Activated CD8-positive, alpha-beta T cell treated with anti-CD3 and anti-CD28 coated beads, Interleukin-2, amount 10 ng/mL, durations not matched to agents 7 days and 5 days (primary cell): ENCODE measurements at places on chromosomes 5 and 9.

GRCh38 chr9:34218446-34218845, 39.6 kb downstream of the UBAP1 start:
- no peak for DNase-seq

GRCh38 chr5:158393457-158393856, 534.5 kb upstream of the CLINT1 start:
- DNase-seq, result no peak

GRCh38 chr9:76595645-76596044, 136.7 kb downstream of the GCNT1 start:
- DNase-seq, result no peak

GRCh38 chr5:8349855-8350254, 480.9 kb downstream of the MTRR start:
- no peak for DNase-seq

DNA sequence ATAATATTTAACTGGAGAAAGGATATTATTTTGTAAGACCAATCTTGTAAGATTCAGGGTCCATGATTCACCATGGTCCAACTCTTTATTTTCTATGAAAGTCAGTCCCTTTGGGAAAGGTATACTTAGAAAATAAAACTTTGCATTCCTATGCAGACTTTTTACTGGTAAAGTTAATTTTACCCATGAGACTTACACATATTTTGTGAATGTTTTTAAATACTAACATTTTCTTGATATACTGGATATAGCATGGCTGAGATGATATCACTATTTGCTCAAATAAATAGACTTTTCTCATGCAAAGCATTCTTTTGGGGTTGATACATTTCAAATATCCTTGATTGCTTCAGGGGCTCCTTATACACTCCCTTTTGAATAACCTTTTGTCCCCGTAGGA, 512.1 kb downstream of the MAN2A1 start:
- DNase-seq, result no peak

- no peak for DNase-seq
Observed at GRCh38 chr9:133342570-133342969, 5.4 kb downstream of the MED22 start.

DNA sequence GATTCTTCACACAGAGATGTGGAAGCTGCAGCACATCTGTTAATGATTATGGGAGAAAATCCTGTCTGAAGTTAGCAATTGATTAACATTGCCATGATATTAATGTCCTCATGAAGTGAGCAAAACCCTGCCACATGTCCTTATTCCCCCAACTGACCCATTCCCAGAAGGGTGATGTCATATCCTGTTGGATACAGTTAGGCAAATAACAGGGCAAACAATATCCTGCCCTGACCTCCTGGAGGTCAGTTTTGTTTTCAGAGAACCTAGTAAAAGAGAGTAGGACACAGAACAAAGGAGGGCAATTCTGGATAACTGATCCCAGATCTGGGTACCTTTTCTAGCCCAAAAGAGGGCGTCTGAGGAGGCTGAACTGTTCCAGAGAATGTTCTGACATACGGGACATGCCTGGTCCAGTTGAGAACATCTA, 11.0 kb downstream of the ABLIM3 start:
- DNase-seq, result no peak

DNA sequence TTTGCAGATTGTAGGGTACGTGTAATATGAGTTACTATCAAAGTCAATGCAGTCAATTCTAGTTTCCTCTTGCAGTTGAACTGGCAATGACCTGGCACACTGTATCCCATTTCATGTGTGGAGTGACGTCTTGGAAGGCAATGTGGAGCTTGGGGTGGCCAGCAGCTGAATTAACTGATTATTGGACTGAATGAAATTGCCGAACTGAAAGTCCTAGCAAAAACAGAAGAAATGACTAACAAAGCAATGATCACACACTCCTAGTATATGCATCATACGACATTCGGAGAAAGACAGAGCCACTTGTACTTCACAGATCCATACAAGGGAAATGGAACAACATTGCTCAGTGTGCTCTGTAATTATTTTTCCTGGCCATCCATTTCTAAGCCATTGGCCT, 259.1 kb upstream of the DAPK1 start:
- DNase-seq, result no peak

DNA sequence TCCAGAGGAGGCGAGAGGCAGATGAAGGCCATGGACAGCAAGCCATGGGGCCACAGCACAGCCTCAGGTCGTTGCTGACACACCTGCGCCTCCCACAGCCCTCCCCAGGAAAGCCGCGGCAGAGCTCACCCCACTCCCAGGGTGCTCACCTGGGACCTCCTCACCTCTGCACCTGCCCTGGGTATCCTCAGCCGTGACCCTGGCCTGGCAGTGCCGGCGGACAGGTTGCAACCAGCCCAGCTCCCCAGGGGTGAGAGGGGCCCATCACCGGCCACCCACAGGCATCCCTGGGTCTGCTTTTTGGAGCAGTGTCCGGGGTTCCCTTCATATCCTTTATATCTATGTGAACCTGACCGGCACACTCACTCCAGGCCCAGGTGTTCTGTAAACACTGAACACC, 30.4 kb upstream of the FCN1 start:
- no peak for DNase-seq

- DNase-seq, result no peak
Observed at GRCh38 chr9:75047506-75047905, 19.4 kb upstream of the CARNMT1 start.

DNA sequence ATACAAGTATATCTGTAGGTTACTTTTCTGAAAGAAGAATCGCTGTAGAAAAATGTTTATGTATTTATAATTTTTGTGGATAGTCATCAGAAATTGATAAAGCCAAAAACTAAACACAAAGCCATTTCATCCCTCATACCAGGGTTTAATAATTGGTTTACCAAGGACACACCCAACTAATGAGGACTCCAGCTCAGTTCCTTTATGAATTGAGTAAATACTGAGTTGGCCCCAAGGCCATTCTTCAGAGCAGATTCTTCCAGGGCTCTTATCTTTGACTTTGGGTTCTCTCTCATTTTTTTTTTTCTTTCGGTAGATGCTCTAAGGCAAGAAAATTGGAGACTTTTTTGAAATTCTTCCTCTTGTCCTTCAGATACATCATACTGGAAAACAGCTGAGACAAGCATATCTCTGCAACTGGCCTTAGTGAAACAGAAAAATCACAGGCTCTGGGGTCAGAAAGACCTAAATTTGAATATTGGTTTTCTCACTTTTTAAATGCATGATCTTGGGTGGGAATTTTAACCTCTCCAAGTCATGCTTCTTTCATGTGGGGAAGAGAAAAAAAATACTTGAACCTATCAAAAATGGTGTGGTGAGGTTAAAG, 401.8 kb downstream of the ARHGEF28 start:
- DNase-seq, result no peak

DNA sequence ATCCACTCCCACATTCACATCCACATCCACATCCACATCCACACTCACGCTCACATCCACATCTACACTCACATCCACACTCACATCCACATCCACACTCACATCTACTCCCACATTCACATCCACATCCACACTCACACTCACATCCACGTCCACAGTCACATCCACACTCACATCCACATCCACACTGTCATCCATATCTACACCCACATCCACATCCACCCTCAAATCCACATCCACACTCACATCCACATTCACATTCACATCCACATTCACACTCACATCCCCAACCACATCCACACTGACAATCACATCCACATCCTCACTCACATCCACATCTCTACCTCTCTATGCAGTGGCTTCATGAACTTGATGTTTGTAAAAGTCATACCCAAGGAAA, 190.5 kb downstream of the IRX1 start:
- no peak for DNase-seq
